Activated CD4-positive, alpha-beta T cell treated with anti-CD3 and anti-CD28 coated beads, Interleukin-2, amount 10 ng/mL, durations not matched to agents 7 days and 5 days (primary cell): ENCODE measurements at places on chromosomes 12 and 14.
A peak's percentile ranks its signal among the peaks of the same experiment; 100 is the strongest.

GRCh38 chr12:92558215-92558773, 144.5 kb upstream of the PLEKHG7 start:
- H3K27me3 ChIP-seq, result no peaks in the 10 kb centered on the region
- H3K4me1 ChIP-seq, result peaks cover 39% of the 10 kb centered on the region
- peak overlapping the region; percentile 73 for H3K27ac ChIP-seq
- H3K4me3 ChIP-seq, result no peak overlapping the region

DNA sequence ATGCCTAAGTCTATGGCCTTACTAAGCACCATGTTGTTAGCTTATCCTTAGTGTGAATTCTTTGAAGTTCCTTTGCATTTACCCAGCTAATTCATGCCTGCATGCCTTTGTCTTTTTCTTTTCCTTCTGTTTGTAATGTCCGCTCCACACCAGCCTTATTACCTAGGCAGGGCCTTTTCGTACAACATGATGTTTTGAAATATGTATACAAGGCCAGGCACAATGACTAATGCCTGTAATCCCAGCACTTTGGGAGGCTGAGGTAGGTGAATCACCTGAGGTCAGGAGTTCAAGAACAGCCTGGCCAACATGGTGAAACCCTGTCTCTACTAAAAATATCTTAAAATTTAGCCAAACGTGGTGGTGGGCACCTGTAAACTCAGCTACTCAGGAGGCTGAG, 1636.5 kb upstream of the SEL1L start:
- no peaks in the 10 kb centered on the region for H3K36me3 ChIP-seq
- no peak for DNase-seq
- H3K27ac ChIP-seq, result no peak overlapping the region
- H3K4me3 ChIP-seq, result no peak overlapping the region

DNA sequence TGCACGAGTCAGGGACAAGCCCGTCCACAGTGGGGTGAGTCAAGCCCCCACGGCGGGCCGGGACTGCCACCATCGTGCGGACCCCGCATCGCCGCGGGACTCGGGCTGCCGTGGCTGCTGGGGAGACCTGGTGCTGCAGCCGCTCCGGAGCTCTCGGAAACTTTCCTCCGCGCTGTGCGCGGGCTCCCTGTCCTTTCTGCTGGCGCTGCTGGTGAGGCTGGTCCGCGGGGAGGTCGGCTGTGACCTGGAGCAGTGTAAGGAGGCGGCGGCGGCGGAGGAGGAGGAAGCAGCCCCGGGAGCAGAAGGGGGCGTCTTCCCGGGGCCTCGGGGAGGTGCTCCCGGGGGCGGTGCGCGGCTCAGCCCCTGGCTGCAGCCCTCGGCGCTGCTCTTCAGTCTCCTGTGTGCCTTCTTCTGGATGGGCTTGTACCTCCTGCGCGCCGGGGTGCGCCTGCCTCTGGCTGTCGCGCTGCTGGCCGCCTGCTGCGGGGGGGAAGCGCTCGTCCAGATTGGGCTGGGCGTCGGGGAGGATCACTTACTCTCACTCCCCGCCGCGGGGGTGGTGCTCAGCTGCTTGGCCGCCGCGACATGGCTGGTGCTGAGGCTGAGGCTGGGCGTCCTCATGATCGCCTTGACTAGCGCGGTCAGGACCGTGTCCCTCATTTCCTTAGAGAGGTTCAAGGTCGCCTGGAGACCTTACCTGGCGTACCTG, 1.1 kb downstream of the PDE3A start:
- peaks cover 6% of the 10 kb centered on the region for H3K4me1 ChIP-seq
- no peaks in the 10 kb centered on the region for H3K36me3 ChIP-seq
- H3K27me3 ChIP-seq, result peaks cover 44% of the 10 kb centered on the region
- no peak for DNase-seq

GRCh38 chr12:130372936-130373335, 35.2 kb downstream of the PIWIL1 start:
- no peak overlapping the region for H3K27ac ChIP-seq
- H3K36me3 ChIP-seq, result no peaks in the 10 kb centered on the region
- DNase-seq, result no peak

GRCh38 chr12:53869500-53869899, 69.1 kb upstream of the HOXC13 start:
- H3K27ac ChIP-seq, result no peak overlapping the region
- no peak overlapping the region for H3K4me3 ChIP-seq
- no peaks in the 10 kb centered on the region for H3K36me3 ChIP-seq
- no peaks in the 10 kb centered on the region for H3K4me1 ChIP-seq
- no peak for DNase-seq

GRCh38 chr12:23543767-23544166, 405.7 kb downstream of the SOX5 start:
- H3K4me1 ChIP-seq, result no peaks in the 10 kb centered on the region
- no peak for DNase-seq
- H3K27ac ChIP-seq, result no peak overlapping the region

- no peak overlapping the region for H3K4me3 ChIP-seq
- no peaks in the 10 kb centered on the region for H3K27me3 ChIP-seq
- no peak for DNase-seq
Observed at GRCh38 chr12:119216084-119216483, 37.4 kb downstream of the HSPB8 start.

DNA sequence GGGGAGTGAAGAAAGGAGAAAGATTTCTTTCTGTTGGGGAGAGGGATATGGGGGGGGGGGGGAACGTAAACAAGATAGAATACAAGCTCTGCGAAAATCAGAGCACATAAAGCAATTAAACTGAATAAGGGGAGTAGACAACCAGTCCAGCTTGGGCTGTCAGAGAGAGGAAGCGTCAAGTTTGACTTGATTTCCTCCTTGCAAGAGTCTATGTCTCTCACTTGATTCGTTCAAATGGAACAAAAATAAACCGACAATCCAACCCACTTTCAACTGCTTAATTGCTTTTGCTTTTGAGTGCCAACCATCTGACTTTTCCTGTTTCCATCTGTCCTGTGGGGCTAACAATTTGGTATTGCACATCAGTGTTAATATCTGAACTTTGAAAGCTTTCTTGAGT, 942 bp downstream of the SYT1 start:
- H3K27me3 ChIP-seq, result peaks cover 22% of the 10 kb centered on the region
- no peak overlapping the region for H3K4me3 ChIP-seq
- peak overlapping the region; percentile 25 for H3K27ac ChIP-seq
- H3K4me1 ChIP-seq, result no peaks in the 10 kb centered on the region
- H3K36me3 ChIP-seq, result no peaks in the 10 kb centered on the region

DNA sequence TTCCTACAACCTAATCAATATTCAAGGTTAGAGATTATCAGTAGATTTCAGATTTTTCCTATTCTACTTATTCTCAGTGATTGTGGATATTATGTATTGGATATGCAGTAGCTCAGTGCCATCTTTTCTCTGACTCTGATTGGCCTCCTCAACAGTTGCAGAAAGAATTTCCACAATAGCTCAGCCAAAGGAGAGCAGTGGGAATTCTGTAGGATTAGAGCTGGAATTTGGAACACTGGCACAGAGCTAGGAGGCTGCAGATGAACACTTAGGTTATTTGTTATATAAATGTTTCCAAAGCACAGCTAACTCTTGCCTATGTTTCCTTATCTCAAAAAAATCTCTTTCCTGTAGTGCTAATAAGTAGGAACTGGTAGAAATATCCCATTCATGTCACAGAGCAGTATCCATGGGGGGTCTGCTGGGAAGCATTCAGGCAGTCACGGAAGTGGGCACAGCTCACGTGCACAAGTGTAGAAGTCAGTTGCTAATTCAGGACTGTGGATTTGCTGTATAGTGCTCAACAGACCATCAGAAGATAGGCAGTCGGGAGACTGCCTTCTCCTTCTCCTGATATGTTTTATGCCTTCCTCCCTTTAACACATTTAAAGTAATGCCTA, 116.2 kb upstream of the TMEM260 start:
- H3K36me3 ChIP-seq, result no peaks in the 10 kb centered on the region
- no peak for DNase-seq
- H3K4me3 ChIP-seq, result no peak overlapping the region
- H3K27ac ChIP-seq, result no peak overlapping the region

GRCh38 chr12:118035190-118036041, 18.9 kb downstream of the RFC5 start:
- H3K4me3 ChIP-seq, result no peak overlapping the region
- DNase-seq, result no peak
- H3K36me3 ChIP-seq, result peaks cover 62% of the 10 kb centered on the region
- peak overlapping the region; percentile 46 for H3K27ac ChIP-seq
- peaks cover 26% of the 10 kb centered on the region for H3K4me1 ChIP-seq

DNA sequence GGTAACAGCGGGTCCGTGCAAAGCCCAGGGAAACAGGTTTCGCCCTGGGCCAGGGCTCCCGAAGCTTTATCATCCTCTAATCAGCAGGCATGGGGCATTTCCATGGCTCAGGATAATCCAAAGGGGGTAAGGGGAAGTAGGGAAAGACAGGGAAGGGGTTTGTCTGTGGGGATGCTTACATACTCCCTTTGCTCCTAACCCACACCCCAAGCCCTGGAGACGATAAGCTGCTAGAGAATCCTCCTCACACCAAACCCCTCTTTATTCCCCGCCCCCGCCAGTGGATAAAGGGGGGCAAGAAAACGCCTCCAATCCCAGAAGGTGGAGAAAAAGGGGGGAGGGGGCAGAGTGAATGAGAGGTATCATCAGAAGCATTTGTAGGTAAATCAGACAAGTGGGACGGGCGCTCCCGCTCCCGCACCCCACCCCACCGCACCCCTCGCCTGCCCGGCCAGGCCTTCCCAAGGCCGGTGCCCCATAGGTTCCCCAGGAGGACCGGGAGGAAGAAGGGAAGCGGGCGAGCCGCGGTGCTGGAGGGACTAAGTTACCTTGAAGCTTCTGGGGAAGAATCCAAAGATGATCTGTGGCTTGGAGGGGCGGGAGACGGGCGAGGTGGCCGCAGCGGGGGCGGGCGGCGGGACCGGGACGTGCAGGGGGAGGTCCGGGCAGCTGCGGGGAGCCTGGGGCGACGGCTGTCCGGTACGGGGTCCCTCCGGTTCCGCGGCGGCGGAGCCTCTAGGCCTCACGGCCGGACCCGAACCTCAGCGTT, 762 bp downstream of the PPP2R5E start:
- H3K4me3 ChIP-seq, result peak overlapping the region; percentile 96
- H3K4me1 ChIP-seq, result peaks cover 34% of the 10 kb centered on the region
- peak; percentile 13 for DNase-seq
- no peaks in the 10 kb centered on the region for H3K27me3 ChIP-seq
- H3K36me3 ChIP-seq, result peaks cover 24% of the 10 kb centered on the region
- peak overlapping the region; percentile 90 for H3K27ac ChIP-seq

- no peak for DNase-seq
- no peaks in the 10 kb centered on the region for H3K27me3 ChIP-seq
- H3K4me3 ChIP-seq, result no peak overlapping the region
- peaks cover under 1% of the 10 kb centered on the region for H3K36me3 ChIP-seq
Observed at GRCh38 chr14:67973436-67973835, 153.9 kb downstream of the RAD51B start.

DNA sequence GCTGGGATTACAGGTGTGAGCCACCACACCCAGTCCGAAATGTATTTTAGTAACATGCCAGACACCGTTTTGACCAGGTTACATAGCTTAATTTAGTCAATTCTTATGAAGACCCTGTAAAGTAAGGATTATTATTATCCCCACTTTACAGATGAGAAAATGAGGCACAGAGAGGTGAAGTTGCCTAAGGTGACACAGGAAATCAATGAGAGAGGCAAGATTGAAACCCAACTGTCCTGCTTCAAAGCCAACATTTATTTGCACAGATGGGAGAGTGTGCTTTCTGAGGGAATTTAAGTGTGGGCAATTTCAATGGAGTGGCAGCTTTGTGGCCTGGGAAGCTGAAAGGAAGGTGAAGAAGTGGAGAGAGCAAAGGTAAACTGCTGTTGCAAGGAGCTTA, 19.1 kb upstream of the EPS8 start:
- no peak for DNase-seq
- peaks cover 16% of the 10 kb centered on the region for H3K27me3 ChIP-seq
- H3K36me3 ChIP-seq, result no peaks in the 10 kb centered on the region
- H3K27ac ChIP-seq, result no peak overlapping the region

DNA sequence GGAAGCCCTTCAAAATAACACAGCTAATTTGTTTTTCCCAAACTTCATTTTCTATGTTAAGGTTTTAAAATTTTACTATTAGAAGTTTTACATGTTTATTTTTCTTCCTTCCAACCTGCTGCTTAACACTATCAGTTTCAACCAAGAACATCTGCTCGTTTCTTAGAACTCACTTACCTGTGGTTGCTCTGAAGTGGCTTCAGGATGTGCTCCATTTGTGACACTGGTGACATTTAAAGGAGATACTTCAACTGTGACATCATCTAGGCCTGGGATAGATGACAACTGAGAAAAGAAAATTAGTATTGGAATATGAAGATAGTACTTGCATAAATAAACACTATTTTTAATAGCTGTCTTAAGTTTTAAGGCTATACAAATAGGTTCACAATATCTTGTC, 17.9 kb downstream of the WASHC3 start:
- peaks cover 27% of the 10 kb centered on the region for H3K36me3 ChIP-seq
- no peaks in the 10 kb centered on the region for H3K27me3 ChIP-seq
- peak overlapping the region; percentile 59 for H3K27ac ChIP-seq
- peak; percentile 71 for DNase-seq
- H3K4me3 ChIP-seq, result no peak overlapping the region
- peaks cover 21% of the 10 kb centered on the region for H3K4me1 ChIP-seq

DNA sequence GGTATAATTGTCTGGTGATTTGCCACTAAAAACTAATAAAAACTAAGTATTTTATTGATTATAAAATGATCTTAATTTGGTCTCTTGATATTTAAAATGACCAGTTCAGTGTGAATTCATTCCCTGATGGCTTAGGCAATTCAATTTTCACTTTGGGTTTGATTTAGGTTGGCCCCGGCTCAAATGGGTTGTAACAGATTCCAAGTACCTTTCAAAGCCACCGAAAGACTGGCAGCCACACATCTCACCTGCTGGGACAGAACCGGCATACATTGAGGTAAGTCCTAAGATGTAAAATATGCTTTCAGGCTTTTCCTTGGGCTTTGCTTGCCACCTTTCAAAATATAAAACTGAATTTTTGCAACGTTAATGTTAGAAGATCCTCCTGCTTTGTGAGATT, 77.5 kb upstream of the ATF1 start:
- H3K36me3 ChIP-seq, result peaks cover 33% of the 10 kb centered on the region
- DNase-seq, result no peak
- H3K27me3 ChIP-seq, result no peaks in the 10 kb centered on the region
- no peak overlapping the region for H3K27ac ChIP-seq
- H3K4me1 ChIP-seq, result peaks cover 5% of the 10 kb centered on the region

DNA sequence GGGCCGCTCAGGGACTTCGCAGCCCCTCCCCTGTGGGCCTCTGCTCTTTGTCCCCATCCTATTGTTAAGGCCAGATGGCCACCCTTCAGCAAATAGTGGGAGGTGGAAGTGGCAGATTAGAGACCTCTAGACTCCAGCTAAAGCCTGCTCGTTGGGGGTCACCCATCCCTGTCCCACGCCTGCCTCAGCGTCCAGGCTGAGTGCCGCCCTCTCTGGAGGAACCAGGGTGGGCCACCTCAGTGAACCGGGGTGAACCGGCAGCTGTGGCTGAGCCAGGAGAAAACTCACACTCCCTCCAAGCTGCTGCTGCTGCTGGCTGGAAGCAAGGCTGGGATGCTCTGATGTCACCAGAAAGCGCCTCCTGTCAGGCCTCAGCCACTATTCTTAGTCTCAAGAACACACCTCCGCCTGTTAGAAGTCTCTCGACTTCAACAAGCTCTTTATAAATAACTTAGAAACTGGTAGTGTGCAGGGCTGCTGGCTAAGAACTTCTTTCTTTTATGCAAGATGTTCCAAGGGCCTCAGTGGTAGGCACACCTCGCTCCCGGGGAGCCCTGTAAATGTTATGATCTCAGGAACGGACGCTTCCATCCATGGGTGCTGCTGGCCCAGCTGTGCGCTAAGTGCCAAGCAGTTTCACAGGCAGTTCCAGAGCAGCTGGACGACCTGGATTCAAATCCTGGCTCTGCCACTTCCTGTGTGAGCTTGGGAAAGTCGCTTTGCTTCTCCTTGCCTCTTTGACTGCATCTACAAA, 19.8 kb upstream of the TESC start:
- H3K36me3 ChIP-seq, result no peaks in the 10 kb centered on the region
- H3K4me3 ChIP-seq, result no peak overlapping the region
- H3K27ac ChIP-seq, result no peak overlapping the region
- H3K27me3 ChIP-seq, result no peaks in the 10 kb centered on the region
